ENCODE measurements at places on chromosomes 3 and 15. TPM values are rescaled to one million over a fixed set of nuclear protein-coding genes. Genes with fewer than 3 reads are reported as not detected.

Gene C2CD4B
- total RNA-seq = not detected

- no peak for DNase-seq
Measured at GRCh38 chr3:42996633-42997075, 17.5 kb downstream of the GASK1A start.

GRCh38 chr3:172376881-172377280 lies 71.4 kb downstream of the GHSR start:
- no peak for DNase-seq

GRCh38 chr15:35197754-35198153 lies 112.7 kb upstream of the NANOGP8 start:
- DNase-seq = no peak

DNA sequence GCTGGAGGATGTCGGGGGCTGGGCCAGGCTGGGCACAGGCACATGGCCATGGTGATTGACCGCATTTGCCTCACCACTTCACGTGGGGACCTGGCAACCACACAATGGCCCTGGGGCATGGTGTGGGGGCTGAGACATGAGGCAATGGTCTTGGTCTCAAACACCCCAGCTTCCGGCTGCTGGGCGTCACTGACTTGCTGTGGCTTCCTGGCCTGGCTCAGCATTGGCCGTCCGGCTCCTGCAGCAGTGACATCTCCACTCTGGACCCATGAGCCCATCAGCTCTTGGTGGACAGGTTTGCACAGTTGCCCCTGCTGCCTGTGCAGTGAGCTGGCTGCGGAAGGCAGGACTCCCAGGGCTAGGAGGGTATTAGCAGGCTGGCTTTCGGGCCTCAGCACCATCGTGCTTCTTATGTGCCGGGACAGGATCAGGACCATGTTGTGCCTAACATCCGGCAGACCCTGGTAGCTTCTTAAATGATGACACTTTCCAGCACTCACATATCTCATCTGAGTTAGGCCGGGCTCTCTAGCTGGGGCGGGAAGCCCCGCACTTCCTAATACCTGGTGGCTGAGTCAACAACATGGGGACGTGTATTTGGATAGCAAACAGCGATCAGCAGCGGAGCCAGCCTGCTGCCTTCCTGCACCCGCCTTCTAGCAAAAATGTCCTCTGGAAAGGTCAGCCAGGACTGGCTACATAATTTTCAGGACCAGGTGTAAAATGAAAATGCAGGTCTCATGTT lies 34.1 kb downstream of the ZNF710 start:
- DNase-seq = no peak

DNA sequence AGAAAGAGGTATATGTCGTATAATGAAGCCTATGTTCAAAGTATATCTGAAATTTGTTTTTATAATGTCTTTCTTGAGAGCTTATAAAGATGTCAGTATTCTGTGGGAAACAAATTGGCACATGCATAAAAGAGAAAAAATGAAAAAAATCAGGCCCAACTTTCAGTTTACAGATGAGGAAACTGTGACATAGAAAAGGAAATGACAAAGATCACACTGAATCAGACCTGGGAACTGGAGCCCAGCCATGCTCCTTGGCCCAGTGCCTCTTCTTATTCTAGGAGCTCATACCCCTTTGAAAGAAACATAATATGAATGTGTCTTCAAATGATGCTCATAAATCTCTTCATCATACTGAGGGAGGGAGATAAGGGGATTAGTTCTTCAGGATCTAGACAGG lies 48.4 kb downstream of the TMEM44 start:
- no peak for DNase-seq

DNA sequence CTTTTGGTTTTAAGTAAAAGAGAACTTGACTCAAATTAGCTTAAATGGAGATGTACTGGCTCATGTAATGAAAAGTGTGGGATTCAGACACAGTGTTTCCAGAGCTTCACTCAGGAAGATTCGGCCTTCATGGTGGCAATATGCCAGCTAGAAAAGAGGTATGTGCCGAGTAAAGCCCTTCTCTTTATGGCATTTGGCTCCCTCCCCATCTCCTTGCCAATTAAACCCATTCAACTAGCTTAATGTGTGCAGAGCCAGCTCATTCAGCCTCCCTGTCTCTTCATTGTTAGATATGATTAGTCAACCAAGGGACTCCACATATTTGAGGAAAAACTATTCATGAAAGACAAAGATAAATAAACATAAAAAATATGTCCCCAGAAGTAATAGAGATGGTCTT lies 15.0 kb upstream of the TRANK1 start:
- DNase-seq = no peak

DNA sequence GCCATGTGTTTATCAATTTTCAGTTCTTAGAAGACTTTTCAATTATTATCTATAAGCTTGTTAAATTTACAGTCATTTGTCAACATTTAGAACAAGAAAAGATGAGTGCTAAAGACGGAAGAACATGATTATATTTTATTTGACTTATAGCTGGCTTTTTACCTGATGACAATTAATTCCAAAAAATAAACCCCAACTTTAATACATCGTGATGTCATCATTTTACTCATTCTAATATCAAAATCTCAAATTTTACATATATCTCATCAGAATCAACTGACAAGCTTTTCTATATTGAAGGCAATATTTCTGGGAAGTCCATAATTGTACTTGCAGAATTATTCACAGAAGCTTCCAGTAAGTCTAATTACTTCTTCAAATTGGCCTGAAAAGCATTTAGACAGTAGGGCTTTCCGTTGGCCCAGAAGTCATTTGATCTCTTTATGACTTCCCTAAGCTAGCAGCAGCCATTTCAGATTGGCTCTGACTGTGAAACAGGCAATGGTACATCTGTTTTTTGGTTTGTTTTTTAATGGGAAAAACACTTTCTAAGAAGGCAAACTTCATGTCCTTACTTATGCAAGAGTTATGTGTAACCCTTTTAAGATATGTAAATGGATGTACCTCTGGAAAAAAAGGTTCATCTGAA lies 234.7 kb upstream of the PLSCR5 start:
- DNase-seq = no peak

- no peak for DNase-seq
Measured at GRCh38 chr15:67731112-67731721, 94.1 kb upstream of the SKOR1 start.

DNA sequence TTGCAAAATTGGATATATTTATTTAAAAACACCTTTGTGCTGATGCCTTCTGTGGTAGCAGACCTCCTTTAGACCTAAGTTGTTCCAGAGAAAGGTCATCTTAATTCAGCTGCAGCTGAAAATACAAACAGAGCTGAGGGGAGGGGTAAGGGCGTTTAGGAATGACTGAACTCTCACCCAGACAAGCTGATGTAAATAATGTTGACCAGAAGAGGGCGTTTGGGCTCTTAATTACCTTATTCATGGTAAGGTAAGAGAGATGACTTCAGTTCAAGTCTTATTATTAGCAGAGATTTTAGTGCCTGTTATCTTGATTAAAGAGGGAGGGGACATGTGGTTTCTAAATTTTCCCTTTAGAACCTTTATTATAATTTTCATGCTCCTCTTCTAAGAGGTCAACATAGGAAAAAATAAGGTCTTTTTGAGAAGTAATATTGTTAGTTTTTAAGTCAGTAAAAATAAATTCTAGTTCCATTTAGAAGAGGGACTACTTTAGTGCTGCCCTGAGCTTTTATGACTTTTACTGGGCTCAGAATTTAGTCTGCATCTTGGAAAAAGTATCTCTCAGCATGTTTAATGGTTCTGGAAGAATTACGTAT lies 46.3 kb downstream of the GPR171 start:
- peak; percentile 42 for DNase-seq

Gene SLC28A1
- total RNA-seq = not detected

Gene GALNT15
- total RNA-seq = 2.1 TPM

- DNase-seq = no peak
Measured at GRCh38 chr3:77147836-77148578, 108.1 kb downstream of the ROBO2 start.

Gene UACA
- 48.2 TPM for total RNA-seq

GRCh38 chr15:64478863-64479262 lies 18.5 kb downstream of the ZNF609 start:
- DNase-seq = peak; percentile 59

- no peak for DNase-seq
Measured at GRCh38 chr3:25648925-25649830, 15.5 kb downstream of the TOP2B start.

- peak; percentile 74 for DNase-seq
Measured at GRCh38 chr3:38334142-38335055, 12.2 kb upstream of the XYLB start.

Gene TMEM40
- not detected for total RNA-seq

- DNase-seq = no peak
Measured at GRCh38 chr3:30443756-30444673, 162.4 kb upstream of the TGFBR2 start.

GRCh38 chr15:63042877-63043334 lies 359 bp downstream of the TPM1 start:
- no peak for DNase-seq

GRCh38 chr15:62719316-62719715 lies 323.2 kb upstream of the TPM1 start:
- no peak for DNase-seq

DNA sequence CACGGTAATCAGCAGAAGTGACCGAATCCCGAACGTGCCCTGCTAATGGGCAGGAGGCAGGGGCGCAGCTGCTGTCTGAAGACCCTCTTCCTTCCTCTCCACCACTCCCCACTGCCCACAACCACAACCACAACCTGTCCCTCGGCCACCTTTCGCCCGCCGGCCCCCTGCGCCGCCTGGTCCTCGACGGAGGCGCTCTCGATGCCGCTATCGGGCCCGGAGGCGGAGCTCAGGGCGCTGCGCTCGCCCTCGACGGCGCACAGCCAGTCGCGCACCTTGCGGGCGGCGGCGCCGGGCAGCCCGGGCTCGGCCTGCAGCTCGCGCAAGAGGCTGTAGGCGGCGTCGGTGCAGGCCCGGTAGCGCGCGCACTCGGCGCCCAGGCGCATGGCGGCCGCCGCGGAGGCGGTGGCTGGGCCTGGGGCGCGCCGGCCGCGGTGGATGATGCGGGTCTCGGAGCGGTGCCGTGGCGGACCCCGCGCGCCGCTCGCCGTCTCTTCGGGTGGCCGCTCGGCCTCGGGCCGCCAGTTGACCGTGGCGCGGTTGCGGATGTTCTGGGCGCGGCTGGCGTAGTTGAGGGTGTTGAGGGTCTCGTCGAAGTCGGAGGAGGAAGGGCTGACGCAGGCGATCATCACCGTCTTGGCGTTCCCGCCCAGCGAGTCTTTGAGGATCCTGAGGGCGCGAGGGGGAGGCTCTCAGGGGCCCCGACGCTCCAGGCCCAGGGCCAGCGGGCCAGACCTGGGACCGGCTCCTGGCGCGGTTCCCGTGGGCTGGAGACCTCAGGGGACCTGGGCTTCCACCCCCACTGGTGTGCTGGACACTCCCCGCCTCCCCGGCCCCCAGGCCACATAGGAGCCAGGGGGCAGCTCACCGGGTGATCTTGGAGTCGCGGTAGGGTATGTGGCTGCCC lies 6.9 kb downstream of the KIF7 start:
- DNase-seq = no peak

Gene NME9
- not detected for total RNA-seq

Gene AMT
- 0.11 TPM for total RNA-seq
